ENCODE measurements at places on chromosomes 2 and 18. TPM values are rescaled to one million over a fixed set of nuclear protein-coding genes. Genes with fewer than 3 reads are reported as not detected.
A peak's percentile ranks its signal among the peaks of the same experiment; 100 is the strongest.

POTEC gene
- total RNA-seq = not detected

OR6B2 gene
- total RNA-seq = not detected

CYS1 gene
- total RNA-seq = not detected

SPP2 gene
- not detected for total RNA-seq

MC5R gene
- not detected for total RNA-seq

STPG4 gene
- 0.23 TPM for total RNA-seq

LHCGR gene
- not detected for total RNA-seq

RNF144A gene
- total RNA-seq = 38.6 TPM

SKA1 gene
- total RNA-seq = 38.6 TPM

DNA sequence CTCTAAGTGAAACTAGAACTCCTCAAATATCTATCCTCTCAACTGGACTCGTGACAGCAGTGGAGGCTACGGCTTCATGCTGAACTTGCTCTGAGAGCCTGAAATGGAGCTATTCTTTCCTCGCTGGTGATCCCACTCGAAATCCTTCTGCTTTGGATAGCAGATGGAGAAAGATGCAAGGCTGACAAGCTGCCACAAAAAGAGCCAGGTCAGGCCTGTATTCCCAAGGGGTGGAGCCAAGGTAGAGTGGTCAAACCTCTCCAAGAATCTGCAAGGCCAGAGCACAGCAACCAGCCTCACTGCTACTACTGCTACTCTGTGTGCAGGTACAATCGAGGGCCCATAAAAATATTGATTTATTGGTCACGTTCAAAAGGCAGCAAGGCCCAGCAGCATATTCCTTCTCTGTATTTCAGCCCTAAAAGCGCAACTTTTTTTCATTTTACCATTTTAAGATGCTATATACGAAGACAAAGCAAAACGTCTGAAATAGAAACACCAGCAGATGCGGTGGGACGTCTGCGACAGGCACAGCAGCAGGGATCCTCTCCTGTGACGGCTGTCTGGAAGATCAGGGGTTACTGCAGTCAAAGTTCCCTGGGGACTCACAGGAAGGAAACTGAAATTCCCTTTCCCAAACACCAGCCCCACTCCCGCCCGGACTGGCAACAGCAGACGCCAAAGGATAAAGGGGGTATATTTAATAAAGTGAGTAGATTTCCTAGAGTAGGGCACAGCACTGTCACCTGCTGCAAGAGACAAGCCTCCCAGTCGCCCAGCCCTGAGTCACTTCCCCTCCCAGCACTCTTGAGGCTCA is 2.4 kb downstream of the SPRED2 start:
- H3K4me3 ChIP-seq = peak overlapping the region; percentile 85
- DNase-seq = no peak
- H3K4me1 ChIP-seq = peaks cover 4% of the 10 kb centered on the region
- peaks cover 16% of the 10 kb centered on the region for H3K27me3 ChIP-seq

- H3K4me3 ChIP-seq = no peak overlapping the region
- H3K27me3 ChIP-seq = no peaks in the 10 kb centered on the region
- H3K27ac ChIP-seq = no peak overlapping the region
- H3K36me3 ChIP-seq = peaks cover 9% of the 10 kb centered on the region
- H3K4me1 ChIP-seq = no peaks in the 10 kb centered on the region
These were observed 27.5 kb upstream of the POLE4 start for GRCh38 chr2:74930811-74931486.

DNA sequence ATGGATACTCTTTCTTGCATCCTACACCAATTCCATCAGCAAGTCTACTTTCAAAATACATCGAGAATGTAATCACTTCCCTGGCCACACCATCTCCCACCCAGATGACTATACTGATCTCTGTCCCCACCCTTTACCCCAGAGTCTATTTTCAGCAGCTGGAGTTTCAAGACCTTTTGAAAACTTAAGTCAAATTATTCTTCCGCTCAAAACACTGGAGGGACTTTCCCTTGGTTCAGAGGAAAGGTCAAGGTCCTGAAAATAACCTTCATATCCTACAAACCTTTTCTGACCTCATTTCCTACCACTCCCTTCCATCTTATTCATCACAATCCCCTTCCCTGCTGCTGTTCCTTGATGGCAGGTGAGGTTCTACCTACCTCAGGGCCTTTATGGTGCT is 58.8 kb upstream of the LYPD6 start:
- DNase-seq = no peak
- H3K4me1 ChIP-seq = no peaks in the 10 kb centered on the region
- peaks cover 11% of the 10 kb centered on the region for H3K27me3 ChIP-seq
- H3K27ac ChIP-seq = no peak overlapping the region

GRCh38 chr2:162123806-162124758 is 28.0 kb downstream of the GCG start:
- peaks cover 15% of the 10 kb centered on the region for H3K4me1 ChIP-seq
- no peaks in the 10 kb centered on the region for H3K27me3 ChIP-seq
- no peaks in the 10 kb centered on the region for H3K36me3 ChIP-seq

- no peak overlapping the region for H3K4me3 ChIP-seq
- H3K36me3 ChIP-seq = no peaks in the 10 kb centered on the region
- no peak overlapping the region for H3K27ac ChIP-seq
- no peaks in the 10 kb centered on the region for H3K27me3 ChIP-seq
These were observed 613.5 kb upstream of the ZNF804A start for GRCh38 chr2:183984871-183985270.

- no peak overlapping the region for H3K4me3 ChIP-seq
- no peak overlapping the region for H3K27ac ChIP-seq
- H3K27me3 ChIP-seq = no peaks in the 10 kb centered on the region
- H3K36me3 ChIP-seq = no peaks in the 10 kb centered on the region
- peaks cover 28% of the 10 kb centered on the region for H3K4me1 ChIP-seq
These were observed 96.8 kb upstream of the PPP1CB start for GRCh38 chr2:28654663-28655320.

DNA sequence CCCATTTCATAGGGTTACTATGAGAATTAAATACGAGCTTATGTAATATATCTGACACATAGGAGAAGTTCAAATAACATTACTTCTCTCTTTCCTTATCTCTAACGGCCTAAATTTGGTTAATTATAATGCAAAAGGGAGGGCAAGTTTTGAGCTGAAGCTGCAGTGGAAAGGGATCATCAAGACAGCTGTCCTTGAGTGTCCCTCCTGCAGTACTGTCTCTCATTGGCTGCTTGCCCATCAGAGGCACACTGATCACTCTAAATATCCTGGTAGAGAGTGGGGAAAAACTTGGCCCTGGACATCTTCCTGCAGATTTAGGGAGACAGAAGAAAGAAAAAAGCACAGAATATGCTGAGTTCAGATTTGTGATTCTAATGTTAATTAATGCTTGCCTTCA is 186.0 kb downstream of the CAMKMT start:
- no peak overlapping the region for H3K27ac ChIP-seq
- no peak for DNase-seq
- H3K4me1 ChIP-seq = peaks cover 17% of the 10 kb centered on the region
- H3K27me3 ChIP-seq = no peaks in the 10 kb centered on the region
- no peak overlapping the region for H3K4me3 ChIP-seq
- H3K36me3 ChIP-seq = peaks cover 15% of the 10 kb centered on the region

DNA sequence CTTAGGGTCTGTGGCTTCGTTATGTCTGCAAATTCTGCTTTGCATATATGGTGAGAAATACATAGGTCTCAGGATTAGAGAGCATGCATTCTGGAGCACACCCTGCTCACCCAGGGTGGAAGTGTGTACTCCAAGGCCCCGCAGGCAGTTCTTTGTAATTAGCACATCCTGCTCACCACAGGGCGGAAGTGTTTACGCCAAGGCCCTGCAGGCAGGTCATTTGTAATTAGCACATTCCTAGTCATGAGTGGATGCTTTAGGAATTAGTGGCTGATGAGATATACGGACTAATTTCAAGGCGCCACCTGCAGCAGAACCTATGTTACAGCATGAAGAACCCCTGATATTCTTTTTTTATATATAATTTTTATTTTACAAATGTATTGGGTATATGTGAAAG is 4.2 kb downstream of the ALLC start:
- H3K27me3 ChIP-seq = no peaks in the 10 kb centered on the region
- H3K4me1 ChIP-seq = peaks cover 13% of the 10 kb centered on the region
- no peak overlapping the region for H3K4me3 ChIP-seq
- H3K27ac ChIP-seq = no peak overlapping the region
- no peak for DNase-seq

DNA sequence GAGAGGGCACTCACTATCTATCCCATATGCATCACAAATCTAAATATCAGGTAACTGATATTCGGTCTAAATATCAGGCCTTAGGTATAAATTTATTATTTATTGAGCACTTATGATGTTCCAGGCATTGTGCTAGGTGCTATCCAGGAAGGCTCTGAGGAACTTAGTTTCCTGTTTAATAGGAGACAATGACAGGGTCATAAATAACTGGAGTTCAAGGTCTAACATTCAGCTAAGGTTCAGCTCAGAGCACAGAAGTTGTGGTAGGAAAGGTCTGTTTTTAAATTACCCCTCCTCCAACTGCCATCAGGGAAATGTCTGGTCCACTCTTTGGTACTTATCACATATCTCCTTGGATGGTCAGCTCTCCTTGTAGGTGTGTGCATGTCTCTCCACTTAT is 193.6 kb downstream of the AGPS start:
- no peaks in the 10 kb centered on the region for H3K27me3 ChIP-seq
- no peak for DNase-seq
- no peak overlapping the region for H3K27ac ChIP-seq
- H3K4me3 ChIP-seq = no peak overlapping the region

- no peak for DNase-seq
- no peaks in the 10 kb centered on the region for H3K36me3 ChIP-seq
- no peak overlapping the region for H3K4me3 ChIP-seq
These were observed 186.1 kb upstream of the SALL3 start for GRCh38 chr18:78793313-78794070.

GRCh38 chr2:64731263-64731643 is 77.5 kb upstream of the SERTAD2 start:
- peaks cover 7% of the 10 kb centered on the region for H3K36me3 ChIP-seq
- H3K4me1 ChIP-seq = peaks cover 60% of the 10 kb centered on the region
- no peak for DNase-seq
- no peaks in the 10 kb centered on the region for H3K27me3 ChIP-seq
- H3K4me3 ChIP-seq = peak overlapping the region; percentile 74

DNA sequence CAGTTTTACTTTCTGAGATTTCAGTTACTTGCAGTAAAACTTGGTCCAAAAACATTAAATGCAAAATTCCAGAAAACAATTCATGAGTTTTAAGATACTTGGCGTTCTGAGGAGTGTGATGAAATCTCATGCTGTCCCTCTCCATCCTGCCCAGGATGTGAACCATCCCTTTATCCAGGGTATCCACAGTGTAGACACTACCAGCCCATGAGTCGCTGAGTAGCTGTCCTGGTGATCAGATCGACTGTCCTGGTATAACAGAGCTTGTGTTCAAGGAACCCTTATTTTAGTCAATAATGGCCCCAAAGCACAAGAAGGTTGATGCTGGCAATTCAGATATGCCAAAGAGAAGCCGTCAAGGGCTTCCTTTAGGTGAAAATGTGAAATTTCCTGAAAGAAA is 3.2 kb downstream of the SP100 start:
- H3K4me3 ChIP-seq = peak overlapping the region; percentile 98
- H3K36me3 ChIP-seq = peaks cover 55% of the 10 kb centered on the region

- H3K36me3 ChIP-seq = peaks cover 7% of the 10 kb centered on the region
- no peaks in the 10 kb centered on the region for H3K4me1 ChIP-seq
- H3K27ac ChIP-seq = no peak overlapping the region
- no peak overlapping the region for H3K4me3 ChIP-seq
- H3K27me3 ChIP-seq = no peaks in the 10 kb centered on the region
- DNase-seq = no peak
These were observed 192.6 kb downstream of the MGAT5 start for GRCh38 chr2:134446383-134447017.

DNA sequence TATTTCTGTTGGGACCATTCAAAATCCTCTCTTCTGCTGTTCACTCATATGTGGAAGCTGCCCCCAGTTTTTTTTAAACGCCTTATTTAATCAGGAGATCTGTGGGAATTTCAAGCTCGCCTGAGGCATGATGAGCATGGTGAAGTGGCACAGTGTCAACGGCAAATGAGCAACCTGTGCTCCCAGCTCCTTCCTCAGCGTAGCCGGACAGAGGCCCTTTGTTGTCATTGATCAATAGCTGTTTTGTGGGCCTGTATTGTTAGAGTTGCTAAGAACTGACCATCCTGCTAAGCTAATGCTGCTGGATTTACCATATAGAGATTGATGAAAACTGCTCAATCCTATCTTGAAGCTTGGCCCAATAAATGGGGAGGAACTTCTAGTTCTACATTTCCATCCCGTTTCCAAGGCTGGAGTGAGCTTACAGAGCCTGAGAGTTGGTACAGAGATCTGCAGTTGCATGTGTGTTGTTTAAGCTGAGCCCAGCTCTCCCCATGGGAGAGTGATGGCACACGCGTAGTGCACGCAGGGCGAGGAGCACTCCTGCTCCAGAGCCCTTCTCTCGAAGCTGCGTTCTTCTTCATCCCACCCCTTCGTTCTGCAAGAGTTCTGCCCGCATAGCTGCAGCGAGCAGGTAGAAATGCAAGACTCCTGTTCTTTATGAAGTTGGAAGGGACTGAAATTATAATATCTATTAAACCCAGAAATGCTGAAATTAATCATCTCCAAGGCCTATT is 108.8 kb downstream of the RTN4 start:
- peaks cover 5% of the 10 kb centered on the region for H3K4me1 ChIP-seq
- no peak for DNase-seq
- H3K27ac ChIP-seq = no peak overlapping the region
- H3K4me3 ChIP-seq = no peak overlapping the region
- H3K36me3 ChIP-seq = no peaks in the 10 kb centered on the region

- H3K4me3 ChIP-seq = peak overlapping the region; percentile 46
- H3K4me1 ChIP-seq = peaks cover 22% of the 10 kb centered on the region
- peaks cover 13% of the 10 kb centered on the region for H3K36me3 ChIP-seq
- no peak for DNase-seq
These were observed 12.6 kb upstream of the KDSR start for GRCh38 chr18:63379639-63379962.

GRCh38 chr2:42342061-42342794 is 18.8 kb downstream of the COX7A2L start:
- no peak overlapping the region for H3K4me3 ChIP-seq
- H3K27ac ChIP-seq = peak overlapping the region; percentile 79
- H3K4me1 ChIP-seq = peaks cover 19% of the 10 kb centered on the region

DNA sequence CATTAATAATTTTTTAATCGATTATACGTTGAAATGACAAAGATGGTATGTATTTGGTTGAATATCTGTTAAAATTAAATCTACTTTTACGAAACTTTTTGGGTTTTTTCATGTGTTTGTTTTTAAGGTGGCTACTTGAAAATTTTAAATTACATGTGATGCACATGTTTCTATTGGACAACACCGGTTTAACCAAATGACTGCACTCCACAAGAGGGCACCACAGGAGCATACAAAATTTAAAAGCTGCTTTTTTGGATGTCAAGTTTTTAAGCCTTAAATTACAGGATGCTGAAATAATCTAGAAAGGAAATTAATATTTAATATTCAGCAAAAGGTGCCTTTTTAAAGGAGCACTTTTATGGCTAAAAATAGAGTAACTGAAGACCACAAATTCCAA is 98.7 kb downstream of the ACVR1 start:
- peaks cover 12% of the 10 kb centered on the region for H3K4me1 ChIP-seq
- peak; percentile 68 for DNase-seq
- no peak overlapping the region for H3K27ac ChIP-seq

- H3K36me3 ChIP-seq = no peaks in the 10 kb centered on the region
- no peak overlapping the region for H3K4me3 ChIP-seq
- H3K27ac ChIP-seq = no peak overlapping the region
- H3K27me3 ChIP-seq = peaks cover 7% of the 10 kb centered on the region
- no peaks in the 10 kb centered on the region for H3K4me1 ChIP-seq
These were observed 287.3 kb downstream of the AGPS start for GRCh38 chr2:177679611-177680605.
